Activated T-helper 2 cell treated with anti-CD3 and anti-CD28 coated beads, Interferon-gamma antibody, Interleukin-2, Interleukin-4, amounts not matched to agents 10 μg/mL and 5 μg/mL and 100 μg/mL, durations not matched to agents 14 hours and 24 hours and 36 hours (primary cell): ENCODE measurements at places on chromosomes 1 and 21. TPM values are rescaled to one million over a fixed set of nuclear protein-coding genes. Genes with fewer than 3 reads are reported as not detected.

DNA sequence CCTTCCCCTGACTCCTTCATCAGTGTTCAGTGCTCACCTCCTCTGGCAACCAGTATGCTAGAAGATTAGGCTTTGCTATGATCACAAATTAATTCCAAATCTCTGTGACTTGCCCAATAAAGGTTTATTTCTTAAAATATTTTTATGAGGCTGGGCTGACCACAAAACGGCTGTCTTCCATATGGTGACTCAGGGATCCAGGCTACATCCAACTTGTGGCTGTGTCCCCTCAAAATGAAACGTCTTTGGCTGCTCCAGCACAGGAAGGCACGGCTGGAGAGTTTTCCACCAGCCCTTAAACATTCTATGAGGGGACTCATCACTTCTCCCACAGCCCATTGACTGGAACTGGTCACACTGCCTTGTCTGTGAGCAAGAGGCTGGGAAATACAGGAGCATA, 131.5 kb downstream of the HUNK start:
- DNase-seq, result no peak

GRCh38 chr1:55040083-55040932, 960 bp downstream of the PCSK9 start:
- DNase-seq, result no peak

DNA sequence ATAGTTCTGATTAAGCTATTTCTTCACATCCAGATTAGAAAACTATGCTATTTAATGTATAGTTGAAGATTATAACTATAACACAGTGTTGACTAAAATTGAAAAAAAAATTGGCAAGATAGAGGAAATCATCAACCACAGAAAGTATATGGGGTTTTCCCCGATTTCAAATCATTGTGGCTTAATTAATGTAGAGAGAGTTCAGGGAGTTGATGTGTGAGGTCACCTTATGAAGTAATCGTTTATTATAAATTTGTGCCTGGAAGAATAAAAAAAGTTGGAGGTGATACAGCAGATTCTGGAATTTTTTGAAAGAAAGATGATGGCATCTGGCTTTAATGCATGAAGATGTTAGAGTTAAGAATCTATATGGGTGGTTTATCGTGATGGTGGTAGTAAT, 84.3 kb downstream of the PTGS2 start:
- DNase-seq, result no peak

COL8A2 gene
- total RNA-seq, result not detected in 2 replicates

DNA sequence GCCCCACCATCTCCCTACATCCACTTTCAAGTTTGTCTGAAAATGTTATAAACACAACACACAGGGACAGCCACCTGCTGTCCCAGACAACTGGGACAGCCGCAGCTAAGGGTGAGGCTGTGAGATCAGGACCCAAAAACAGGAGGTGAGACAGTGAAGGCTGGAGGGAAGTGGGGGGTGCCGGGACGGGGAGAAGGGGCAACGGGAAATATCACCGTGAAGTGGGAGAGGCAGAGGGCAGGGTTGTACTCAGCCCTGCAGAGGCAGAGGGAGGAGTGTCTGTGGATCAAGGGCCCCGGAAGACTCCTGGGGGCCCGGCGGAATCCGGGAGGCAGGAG, 114.4 kb downstream of the CASZ1 start:
- no peak for DNase-seq
